COR-L47 (cell line): ENCODE measurements at places on chromosomes 12 and 14.

- no peak for DNase-seq
Observed at GRCh38 chr12:9634177-9634803, 26.6 kb upstream of the KLRB1 start.

DNA sequence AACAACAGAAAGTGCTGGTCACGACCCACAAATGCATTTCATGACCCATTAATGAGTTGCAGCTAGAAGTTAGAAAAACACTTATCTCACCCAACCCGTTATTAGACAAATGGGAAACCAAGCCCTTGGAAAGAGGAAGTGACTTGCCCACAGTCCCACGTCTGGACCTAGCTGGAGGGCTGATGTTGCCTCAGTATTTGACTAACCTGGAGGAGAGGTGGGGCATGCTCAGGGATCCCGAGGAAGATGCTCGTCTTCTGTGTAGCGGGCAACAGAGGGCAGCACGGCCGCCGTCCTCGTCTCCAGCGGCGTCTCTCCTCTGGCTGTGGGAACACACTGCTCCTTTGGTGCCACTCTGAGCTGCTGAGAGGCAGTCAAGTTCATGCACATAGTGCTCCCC, 12.7 kb downstream of the CCND2 start:
- DNase-seq, result no peak

DNA sequence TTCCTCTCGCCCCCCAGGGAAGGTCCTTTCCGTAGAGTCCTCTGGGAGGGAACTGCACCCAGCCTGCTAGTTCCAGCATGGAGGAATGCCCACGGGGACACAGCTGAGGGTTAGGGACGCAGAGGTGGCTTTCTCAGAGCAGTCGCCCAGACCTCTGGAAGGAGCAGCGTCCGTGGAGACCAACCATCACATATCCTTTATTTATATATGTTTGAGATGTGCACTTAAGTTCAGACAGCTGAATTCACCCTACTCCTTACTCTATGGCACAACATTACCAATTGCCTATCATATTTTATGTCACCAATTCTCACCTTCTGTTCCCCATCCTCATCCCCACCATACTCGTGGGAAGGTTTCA, 305.6 kb upstream of the DIO3 start:
- no peak for DNase-seq

DNA sequence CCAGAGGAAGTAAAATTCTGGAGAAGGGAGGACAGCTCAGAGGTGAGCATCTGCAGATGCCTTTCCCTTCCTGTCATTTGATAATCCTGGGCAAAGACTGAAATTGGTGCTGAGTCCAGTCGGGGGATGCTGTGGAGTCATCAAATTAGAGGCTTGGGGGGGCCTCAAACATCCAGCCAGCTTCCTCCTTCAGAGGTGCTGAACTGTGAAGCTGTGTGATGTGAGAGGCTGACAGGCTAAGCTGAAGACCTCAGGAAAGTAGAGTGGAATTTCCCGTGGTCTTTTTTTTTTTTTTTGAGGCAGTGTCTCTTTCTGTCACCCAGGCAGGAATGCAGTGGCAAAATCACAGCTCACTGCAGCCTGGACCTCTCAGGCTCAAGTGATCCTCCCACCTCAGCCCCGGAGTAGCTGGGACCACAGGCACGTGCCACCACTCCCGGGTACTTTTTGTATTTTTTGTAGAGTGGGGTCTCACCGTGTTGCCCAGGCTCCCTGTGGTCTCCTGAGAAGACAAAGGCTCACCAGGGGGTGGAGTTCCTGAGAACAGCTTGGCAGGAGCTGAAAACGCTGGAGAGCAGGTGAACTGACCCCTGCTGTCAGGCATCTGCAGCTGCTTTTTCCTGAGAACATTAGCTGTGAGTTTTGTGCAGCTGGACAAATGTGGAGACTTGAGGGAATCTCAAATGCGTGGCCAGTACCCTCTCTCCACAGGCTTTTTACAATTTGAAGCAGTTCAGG, 6.1 kb upstream of the TCL1B start:
- peak; percentile 99 for DNase-seq

DNA sequence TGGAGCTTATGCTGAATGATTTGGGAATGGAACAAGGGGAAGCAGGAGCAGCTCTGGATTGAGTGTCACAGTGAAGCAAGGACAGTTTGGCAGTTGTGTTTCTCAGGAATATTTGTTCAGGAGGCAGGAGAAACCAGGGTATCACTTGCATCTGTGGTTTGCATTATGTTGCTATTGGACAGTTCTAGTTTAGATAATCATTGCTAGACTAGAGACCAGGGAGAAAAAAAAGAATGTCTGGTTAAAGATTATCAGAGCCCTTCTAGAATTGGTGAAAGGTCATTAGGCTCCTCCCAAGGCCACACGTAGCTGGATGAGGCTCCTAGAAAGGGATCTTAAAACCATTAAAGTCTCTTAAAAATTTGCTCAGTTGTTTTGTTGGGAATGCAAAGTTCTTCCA, 17.0 kb upstream of the SRSF5 start:
- DNase-seq, result no peak

GRCh38 chr14:56666294-56666693, 86.7 kb downstream of the TMEM260 start:
- no peak for DNase-seq
